ENCODE measurements at places on chromosomes 1 and 21. TPM values are rescaled to one million over a fixed set of nuclear protein-coding genes. Genes with fewer than 3 reads are reported as not detected.

The KRTAP19-4 gene
- total RNA-seq: not detected

The KLHL17 gene
- total RNA-seq: 20.5 TPM

The TRPM2 gene
- total RNA-seq: not detected

The ALX3 gene
- total RNA-seq: not detected

The CDC42SE1 gene
- 116 TPM for total RNA-seq
